ENCODE measurements at places on chromosomes 5 and 9.

GRCh38 chr5:93583439-93583767 lies 381 bp downstream of the NR2F1 start:
- H3K27ac ChIP-seq, result no peak overlapping the region
- peak overlapping the region; percentile 63 for H3K4me3 ChIP-seq
- no peak for DNase-seq
- H3K27me3 ChIP-seq, result peaks cover 68% of the 10 kb centered on the region

DNA sequence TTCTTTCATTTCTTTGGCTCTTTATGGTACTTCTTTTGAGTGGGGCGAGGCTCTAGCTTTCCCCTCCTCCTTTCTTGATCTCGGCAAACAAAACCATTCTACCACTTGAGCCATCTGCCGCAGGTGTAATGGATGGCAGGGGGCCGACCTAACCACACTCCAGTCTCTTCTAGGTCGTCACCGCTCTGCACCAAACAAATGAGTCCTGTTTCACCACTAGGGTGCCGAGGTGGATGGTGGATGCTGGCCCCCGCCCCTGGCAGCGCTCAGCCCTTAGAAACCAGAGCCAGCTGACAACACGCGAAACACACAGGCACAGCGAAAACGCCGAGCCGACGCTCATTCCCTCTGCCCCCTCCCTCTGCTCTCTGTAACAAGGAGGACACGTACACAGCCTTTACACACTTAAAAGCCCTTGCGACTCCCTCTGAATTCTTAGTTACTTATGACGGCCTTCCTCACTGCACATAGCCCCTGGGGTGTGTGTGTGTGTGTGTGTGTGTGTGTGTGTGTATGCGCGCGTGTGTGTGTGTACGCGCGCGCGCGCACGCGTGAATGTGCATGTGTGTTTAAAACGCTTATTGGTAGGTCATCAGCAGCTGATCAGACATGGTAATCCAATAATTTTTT lies 199.4 kb downstream of the MEF2C start:
- H3K27me3 ChIP-seq, result peaks cover 98% of the 10 kb centered on the region
- H3K27ac ChIP-seq, result no peak overlapping the region
- no peaks in the 10 kb centered on the region for H3K36me3 ChIP-seq
- no peak overlapping the region for H3K4me3 ChIP-seq

GRCh38 chr5:683551-684481 lies 9.3 kb downstream of the TPPP start:
- DNase-seq, result peak; percentile 70
- no peak overlapping the region for H3K4me3 ChIP-seq
- peaks cover 13% of the 10 kb centered on the region for H3K4me1 ChIP-seq
- no peaks in the 10 kb centered on the region for H3K36me3 ChIP-seq

- DNase-seq, result no peak
- H3K4me3 ChIP-seq, result no peak overlapping the region
- H3K36me3 ChIP-seq, result no peaks in the 10 kb centered on the region
- H3K27me3 ChIP-seq, result no peaks in the 10 kb centered on the region
- H3K4me1 ChIP-seq, result no peaks in the 10 kb centered on the region
- no peak overlapping the region for H3K27ac ChIP-seq
Measured at GRCh38 chr5:84298628-84299027, 86.1 kb downstream of the EDIL3 start.

GRCh38 chr9:111118256-111118948 lies 80.1 kb upstream of the LPAR1 start:
- H3K36me3 ChIP-seq, result no peaks in the 10 kb centered on the region
- H3K4me1 ChIP-seq, result no peaks in the 10 kb centered on the region
- H3K4me3 ChIP-seq, result no peak overlapping the region
- no peak overlapping the region for H3K27ac ChIP-seq
- no peaks in the 10 kb centered on the region for H3K27me3 ChIP-seq

- no peaks in the 10 kb centered on the region for H3K27me3 ChIP-seq
- peak; percentile 95 for DNase-seq
- peak overlapping the region; percentile 67 for H3K27ac ChIP-seq
- H3K4me1 ChIP-seq, result peaks cover 61% of the 10 kb centered on the region
Measured at GRCh38 chr5:171420431-171421241, 1.2 kb downstream of the FGF18 start.

DNA sequence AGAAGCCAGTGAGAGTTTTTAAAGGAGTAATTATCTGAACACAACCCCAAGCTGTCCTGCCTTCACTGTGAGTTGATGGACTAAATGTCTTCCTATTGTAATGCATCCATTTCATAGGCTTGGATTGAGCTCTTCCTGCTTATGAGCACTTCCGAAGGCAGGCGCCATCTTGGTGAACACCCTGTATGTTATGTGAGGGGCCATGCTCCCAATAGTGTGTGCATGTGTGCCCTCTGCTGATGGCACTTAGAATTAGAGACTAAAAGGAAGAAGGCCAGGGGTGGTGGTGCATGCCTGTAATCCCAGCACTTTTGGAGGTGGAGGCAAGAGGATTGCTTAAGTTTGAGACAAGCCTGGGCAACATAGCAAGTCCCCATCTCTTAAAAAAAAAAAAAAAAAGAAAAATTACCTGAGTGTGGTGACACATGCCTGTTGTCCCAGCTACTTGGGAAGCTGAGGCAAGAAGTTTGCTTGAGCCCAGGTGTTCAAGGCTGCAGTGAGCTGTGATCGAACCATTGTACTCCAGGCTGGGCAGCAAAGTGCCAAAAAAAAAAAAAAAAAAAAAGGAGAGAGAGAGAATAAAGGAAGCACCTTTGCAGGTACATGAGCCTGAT lies 65.0 kb downstream of the C9orf152 start:
- no peak overlapping the region for H3K4me3 ChIP-seq
- DNase-seq, result no peak
- H3K36me3 ChIP-seq, result peaks cover 7% of the 10 kb centered on the region
- peak overlapping the region; percentile 36 for H3K27ac ChIP-seq
- H3K27me3 ChIP-seq, result no peaks in the 10 kb centered on the region
- H3K4me1 ChIP-seq, result peaks cover 93% of the 10 kb centered on the region

DNA sequence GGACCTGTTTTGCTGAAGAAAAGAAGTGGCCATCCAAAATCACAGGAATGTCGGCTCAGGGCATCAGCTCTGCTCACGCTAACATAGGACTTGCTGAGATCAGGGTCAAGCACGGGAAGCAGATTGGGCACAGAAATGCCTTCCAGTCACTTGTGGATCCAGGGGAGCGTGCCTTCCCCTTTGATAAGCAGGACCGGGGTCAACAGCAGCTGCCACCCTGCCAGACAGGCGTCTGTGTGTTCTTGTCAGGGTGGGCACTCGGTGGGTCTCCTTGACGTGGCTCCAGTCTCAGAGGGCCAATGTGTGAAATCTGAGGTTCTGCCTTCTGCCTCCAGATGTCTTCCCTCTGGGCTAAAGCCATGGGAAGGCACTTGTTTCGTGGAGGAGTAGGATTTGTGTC lies 313.7 kb upstream of the IRX4 start:
- H3K27ac ChIP-seq, result no peak overlapping the region
- H3K4me1 ChIP-seq, result no peaks in the 10 kb centered on the region
- peaks cover 4% of the 10 kb centered on the region for H3K27me3 ChIP-seq
- H3K4me3 ChIP-seq, result no peak overlapping the region
- H3K36me3 ChIP-seq, result no peaks in the 10 kb centered on the region

GRCh38 chr9:1879501-1879900 lies 135.6 kb upstream of the SMARCA2 start:
- H3K4me3 ChIP-seq, result no peak overlapping the region
- no peaks in the 10 kb centered on the region for H3K27me3 ChIP-seq
- DNase-seq, result no peak
- no peaks in the 10 kb centered on the region for H3K36me3 ChIP-seq
- H3K4me1 ChIP-seq, result no peaks in the 10 kb centered on the region

DNA sequence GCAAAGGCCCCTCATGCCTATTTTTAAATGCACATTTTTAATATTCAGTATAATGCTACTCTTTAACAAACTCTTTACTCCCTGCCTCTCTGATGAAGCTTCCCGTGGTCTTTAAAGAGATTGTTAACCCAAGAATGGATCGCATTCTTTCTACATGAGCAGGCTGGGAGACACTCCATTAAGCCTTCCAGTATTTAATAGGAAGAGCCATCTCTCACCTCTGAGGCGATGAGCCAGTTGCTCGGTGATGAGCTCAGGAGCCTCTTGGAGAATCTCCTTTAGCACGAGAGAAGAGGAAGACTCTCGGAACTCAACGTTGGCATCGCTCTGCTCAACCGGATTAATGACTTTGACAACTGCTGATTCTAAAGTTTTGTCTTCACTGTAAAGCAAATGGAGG lies 59.6 kb downstream of the PRUNE2 start:
- no peaks in the 10 kb centered on the region for H3K27me3 ChIP-seq
- H3K36me3 ChIP-seq, result no peaks in the 10 kb centered on the region
- no peaks in the 10 kb centered on the region for H3K4me1 ChIP-seq
- DNase-seq, result no peak
- H3K27ac ChIP-seq, result no peak overlapping the region

DNA sequence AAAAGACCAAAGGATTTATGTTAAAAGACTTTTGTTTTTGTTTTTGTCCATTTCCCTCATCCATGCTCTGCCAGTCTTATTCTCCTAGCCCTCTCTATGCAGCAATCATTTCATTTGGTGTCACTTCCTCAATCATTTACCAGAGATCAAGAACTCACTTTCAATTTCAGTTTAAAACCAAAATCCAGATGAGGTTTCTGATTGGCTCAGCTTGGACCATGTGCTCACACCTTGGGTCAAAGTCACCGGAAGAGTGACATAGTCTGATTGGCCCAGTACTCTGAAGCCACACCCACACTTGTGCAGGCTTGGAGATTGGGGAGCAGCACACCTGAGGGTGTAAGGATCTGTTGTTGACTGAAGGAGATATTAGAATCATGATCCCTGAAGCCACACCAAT lies 79.6 kb downstream of the TLR4 start:
- no peaks in the 10 kb centered on the region for H3K27me3 ChIP-seq
- H3K4me1 ChIP-seq, result peaks cover 9% of the 10 kb centered on the region
- no peak overlapping the region for H3K27ac ChIP-seq
- no peaks in the 10 kb centered on the region for H3K36me3 ChIP-seq

GRCh38 chr9:70144131-70144503 lies 100.5 kb downstream of the MAMDC2 start:
- no peaks in the 10 kb centered on the region for H3K4me1 ChIP-seq
- DNase-seq, result no peak
- H3K27ac ChIP-seq, result no peak overlapping the region
- peaks cover 35% of the 10 kb centered on the region for H3K36me3 ChIP-seq
- no peaks in the 10 kb centered on the region for H3K27me3 ChIP-seq

GRCh38 chr5:39024884-39025283 lies 49.3 kb downstream of the RICTOR start:
- H3K27ac ChIP-seq, result no peak overlapping the region
- H3K36me3 ChIP-seq, result no peaks in the 10 kb centered on the region
- no peaks in the 10 kb centered on the region for H3K27me3 ChIP-seq
- DNase-seq, result no peak

GRCh38 chr5:126656401-126657007 lies 55.8 kb downstream of the PHAX start:
- no peak for DNase-seq
- no peak overlapping the region for H3K27ac ChIP-seq
- H3K4me1 ChIP-seq, result no peaks in the 10 kb centered on the region
- no peak overlapping the region for H3K4me3 ChIP-seq
- H3K27me3 ChIP-seq, result no peaks in the 10 kb centered on the region

DNA sequence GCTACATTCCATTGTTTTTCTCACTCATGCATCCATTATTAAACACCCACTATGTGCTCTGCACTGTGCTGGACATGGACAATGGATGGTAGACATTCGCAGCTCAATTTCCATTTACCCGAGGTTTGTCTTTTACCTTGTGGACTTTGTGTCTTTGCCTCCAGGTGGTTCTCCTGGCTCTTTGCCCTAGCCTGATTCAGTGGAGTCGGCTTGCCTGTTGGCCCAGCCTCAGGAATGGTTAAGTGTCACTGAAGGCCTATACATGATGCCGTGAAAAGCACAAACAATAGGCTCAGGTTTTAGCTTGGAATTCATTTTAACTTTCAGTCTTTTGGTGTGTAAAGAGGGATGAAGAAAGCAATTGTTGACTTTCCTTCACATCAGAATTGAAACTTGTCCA lies 16.5 kb upstream of the DMRT3 start:
- peaks cover under 1% of the 10 kb centered on the region for H3K27me3 ChIP-seq
- H3K4me1 ChIP-seq, result no peaks in the 10 kb centered on the region
- no peak overlapping the region for H3K27ac ChIP-seq
- no peak for DNase-seq
- H3K4me3 ChIP-seq, result no peak overlapping the region

DNA sequence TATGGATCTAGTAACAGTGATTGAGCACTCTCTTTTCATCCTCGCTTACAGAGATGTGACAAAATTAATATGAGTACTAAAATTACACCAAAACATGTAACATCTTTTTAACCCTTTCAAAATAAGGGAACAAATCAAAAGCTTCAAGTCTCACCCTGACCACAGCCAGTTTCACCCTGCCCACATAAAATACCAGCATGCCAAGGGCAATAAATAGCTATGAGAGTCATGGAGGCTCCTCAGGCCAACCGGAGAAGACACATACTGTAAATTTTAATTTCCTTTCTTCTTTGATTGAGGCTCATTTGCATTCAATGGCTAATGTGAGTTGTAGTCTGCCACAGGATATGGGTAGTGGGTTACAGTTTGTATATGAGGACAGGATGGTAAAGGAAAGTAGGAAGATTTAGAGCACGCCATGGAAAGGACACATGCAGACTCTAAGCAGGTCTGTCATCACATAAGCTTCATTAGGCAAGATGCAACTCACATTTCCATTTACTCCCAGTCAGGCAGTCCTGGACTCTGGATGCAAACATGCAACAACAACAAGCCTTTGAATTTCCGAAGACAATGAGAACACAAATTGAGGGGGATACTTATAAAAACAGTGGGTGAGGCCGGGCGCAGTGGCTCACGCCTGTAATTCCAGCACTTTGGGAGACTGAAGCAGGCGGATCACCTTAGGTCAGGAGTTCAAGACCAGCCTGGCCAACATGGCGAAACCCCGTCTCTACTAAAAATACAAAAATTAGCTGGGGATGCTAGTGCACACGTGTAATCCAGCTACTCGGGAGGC lies 11.3 kb downstream of the IL4 start:
- H3K27me3 ChIP-seq, result no peaks in the 10 kb centered on the region
- DNase-seq, result no peak
- peaks cover 5% of the 10 kb centered on the region for H3K36me3 ChIP-seq
- H3K4me3 ChIP-seq, result no peak overlapping the region

DNA sequence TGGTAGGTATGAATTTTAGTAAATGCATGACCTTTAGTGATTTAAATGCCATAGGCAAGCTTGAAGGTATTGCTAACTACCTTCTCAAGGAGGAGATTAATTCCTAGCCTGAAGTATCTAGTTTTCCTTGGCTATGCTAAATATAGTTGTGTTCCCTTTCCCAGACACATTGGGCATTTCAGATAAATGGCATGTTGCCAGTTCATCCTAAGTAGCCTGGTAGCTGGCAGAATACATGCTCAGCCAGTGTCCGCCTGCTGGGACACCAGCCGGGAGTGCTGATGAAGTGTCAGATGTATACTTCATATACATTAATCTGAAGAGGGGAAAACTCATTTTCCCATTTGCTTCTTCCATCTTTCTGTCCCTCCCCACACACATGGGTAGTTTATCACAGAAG lies 196.9 kb downstream of the MAST4 start:
- H3K27ac ChIP-seq, result no peak overlapping the region
- H3K27me3 ChIP-seq, result no peaks in the 10 kb centered on the region
- H3K36me3 ChIP-seq, result no peaks in the 10 kb centered on the region
- no peak for DNase-seq
- no peaks in the 10 kb centered on the region for H3K4me1 ChIP-seq

Measured in heart left ventricle (tissue), 16 donors.